ENCODE measurements at places on chromosomes 5 and 9. TPM values are rescaled to one million over a fixed set of nuclear protein-coding genes. Genes with fewer than 3 reads are reported as not detected.

GRCh38 chr9:124110307-124110915 is 98.8 kb downstream of the LHX2 start:
- no peak for DNase-seq

DNA sequence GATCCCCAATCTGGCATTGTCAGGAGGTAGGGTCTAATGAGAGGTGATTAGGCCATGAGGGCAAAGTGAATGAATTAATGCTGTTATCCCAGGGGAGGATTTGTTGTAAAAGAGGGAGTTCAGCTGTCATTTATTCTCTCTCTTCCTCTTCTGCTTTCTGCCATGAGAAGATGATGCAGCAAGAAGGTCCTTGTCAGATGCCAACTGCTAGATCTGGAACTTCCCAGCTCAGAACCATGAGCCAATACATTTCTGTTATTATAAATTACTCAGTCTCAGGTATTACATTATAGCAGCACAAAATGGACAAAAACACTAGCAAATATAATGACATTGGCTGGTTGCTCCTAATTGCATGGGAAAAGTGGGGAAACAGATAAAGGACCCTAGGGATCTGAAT is 15.6 kb upstream of the BICD2 start:
- DNase-seq, result no peak

The PHAX gene
- total RNA-seq, result 27.0 TPM

GRCh38 chr5:60010328-60010727 is 116.8 kb upstream of the PDE4D start:
- DNase-seq, result no peak

DNA sequence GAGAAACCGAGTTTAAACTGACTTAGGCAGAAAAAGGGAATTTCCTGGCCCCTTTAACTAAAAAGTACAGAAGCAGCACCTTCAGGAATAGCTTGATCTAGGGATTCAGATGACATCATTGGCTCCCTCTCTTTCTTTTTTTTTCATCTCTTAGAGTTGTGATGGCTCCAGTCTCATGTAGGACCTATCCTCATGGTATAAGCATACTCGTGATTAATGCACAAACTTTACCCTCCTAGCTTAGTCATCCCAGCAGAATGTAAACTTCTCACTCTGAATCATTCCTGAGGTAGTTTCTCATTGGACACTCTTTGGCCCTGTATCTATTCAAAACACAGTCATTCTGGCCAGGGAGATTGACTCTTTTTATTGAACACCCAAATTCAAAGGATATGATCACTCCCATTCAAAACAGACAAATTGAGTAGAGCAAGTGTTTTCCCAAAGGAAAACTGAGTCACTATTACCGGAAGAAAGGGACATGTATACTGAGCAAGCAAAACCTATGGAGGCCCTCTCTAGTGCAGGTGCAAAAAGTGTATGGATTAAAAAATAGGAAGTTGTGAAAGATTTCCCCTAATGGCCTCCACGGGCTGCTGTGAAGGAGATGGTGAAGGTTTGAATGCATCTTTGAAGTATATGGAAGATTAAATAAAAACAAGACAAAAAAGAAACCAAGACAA is 27.6 kb upstream of the SMIM23 start:
- no peak for DNase-seq

- no peak for DNase-seq
Measured at GRCh38 chr5:68292316-68292715, 76.8 kb downstream of the PIK3R1 start.

The GABRA6 gene
- not detected for total RNA-seq

- DNase-seq, result no peak
Measured at GRCh38 chr5:119356612-119357188, 881 bp downstream of the TNFAIP8 start.

GRCh38 chr5:96871686-96872085 is 4.6 kb upstream of the ERAP2 start:
- DNase-seq, result no peak

The ANKRD20A1 gene
- 2.9 TPM for total RNA-seq
